ENCODE measurements at places on chromosomes 16 and 17.

- DNase-seq, result no peak
Measured at GRCh38 chr17:9028988-9029570, 7.8 kb downstream of the NTN1 start.

DNA sequence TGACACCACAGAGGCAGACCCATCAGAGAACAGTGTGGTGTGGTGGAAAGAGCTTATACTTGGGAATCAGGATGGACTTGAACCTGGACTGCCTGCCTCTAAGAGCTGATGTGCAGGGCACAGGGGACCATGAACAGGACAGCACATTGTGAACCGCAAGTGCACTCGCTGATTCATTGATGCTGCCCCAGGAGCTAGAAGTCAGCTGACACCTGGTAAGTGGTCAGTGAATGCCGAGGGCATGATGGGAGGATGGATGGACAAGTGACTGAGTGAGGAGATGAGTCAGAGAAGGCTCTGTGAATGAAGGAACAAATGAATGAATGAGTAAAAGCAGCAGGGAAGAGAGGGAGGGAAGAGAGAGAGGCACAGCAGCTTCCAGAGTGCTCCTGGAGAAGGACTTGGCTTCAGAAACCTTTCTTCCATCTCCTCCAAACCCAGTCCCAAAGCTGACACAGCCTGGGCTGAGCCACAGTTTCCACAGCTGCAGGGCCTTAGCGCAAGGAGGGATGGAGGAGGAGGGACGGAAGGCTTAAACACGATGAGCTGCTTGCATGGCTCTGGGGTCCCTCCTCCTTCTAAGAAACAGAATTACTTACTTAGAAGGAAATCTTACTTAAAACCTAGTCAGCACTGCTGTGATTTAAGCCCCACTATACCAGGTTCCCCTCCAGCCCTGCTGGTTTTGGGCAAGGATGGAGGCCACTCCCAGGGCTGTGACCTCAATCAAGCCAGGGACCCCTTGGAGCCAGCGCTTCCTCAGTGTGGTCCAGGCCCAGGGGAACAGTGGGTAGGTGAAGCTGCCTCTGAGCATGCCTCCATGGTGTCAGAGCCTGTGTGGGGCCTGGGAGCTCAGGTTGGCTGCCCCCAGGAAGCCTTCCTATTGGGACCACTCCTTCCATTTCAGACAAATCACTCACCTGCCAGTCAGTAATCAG is 184.6 kb downstream of the TMEM132E start:
- DNase-seq, result no peak

DNA sequence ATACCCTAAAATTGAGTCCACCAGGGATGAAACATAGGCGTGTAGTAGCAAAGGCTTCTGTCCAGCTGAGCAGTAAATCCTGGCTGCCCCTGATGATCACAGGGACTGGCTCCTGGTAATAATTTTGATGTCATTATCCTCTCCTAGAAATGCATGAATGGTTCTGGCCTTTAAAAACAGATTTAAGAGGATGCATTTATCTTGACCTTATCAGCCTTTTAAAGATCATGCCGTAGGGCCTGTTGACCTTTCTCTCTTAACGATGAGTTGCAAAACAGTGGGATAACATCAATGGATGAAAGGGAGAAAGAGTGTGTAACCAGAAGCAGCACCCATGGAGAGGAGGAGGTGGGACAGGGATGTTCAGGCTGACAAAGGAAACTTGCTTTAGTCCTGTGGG is 128.5 kb downstream of the CA10 start:
- DNase-seq, result no peak

GRCh38 chr16:14672403-14672971 is 21.6 kb downstream of the PLA2G10 start:
- DNase-seq, result no peak

DNA sequence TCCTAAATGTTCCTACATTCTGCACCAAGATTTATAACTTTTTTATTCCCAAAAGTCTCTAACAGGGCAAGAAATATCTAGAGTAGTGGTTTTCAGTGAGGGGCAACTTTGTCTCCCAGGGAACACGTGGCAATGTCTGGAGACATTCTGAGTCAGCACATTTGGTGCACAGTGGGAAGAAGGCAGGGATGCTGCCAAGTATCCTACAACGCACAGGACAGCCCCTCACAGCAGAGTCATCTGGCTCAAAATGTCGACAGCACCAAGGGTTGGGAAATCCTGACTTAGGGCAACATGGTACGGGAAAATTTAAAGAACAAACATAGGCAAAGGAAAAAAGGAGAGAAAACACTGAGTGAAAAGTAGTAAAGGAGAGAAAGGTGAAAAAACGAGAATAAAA is 61.8 kb downstream of the SMG6 start:
- DNase-seq, result no peak

DNA sequence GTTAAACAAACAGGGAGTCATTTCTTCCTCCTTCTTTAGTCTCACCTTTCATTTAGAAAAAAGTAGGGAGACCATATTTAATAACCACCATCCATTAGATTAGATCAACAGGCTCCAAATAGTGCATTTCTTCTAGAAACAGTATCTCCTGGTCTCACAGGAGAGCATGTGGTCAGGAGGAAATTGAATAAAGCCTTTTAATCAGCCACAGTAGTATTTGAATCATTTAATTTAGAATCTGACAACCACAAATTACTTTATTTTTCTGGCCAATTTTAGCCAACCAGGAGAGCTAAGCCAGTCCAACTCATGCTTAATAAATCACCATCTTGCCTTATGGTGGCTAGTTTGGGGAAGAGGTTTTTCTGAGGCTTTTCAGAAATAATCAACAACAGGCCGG is 26.3 kb upstream of the ZFP90 start:
- DNase-seq, result no peak

GRCh38 chr17:1727876-1728630 is 3.5 kb downstream of the WDR81 start:
- no peak for DNase-seq

- no peak for DNase-seq
Measured at GRCh38 chr17:27879987-27880608, 13.1 kb downstream of the LYRM9 start.

GRCh38 chr17:72354071-72354470 is 233.3 kb downstream of the SOX9 start:
- no peak for DNase-seq

DNA sequence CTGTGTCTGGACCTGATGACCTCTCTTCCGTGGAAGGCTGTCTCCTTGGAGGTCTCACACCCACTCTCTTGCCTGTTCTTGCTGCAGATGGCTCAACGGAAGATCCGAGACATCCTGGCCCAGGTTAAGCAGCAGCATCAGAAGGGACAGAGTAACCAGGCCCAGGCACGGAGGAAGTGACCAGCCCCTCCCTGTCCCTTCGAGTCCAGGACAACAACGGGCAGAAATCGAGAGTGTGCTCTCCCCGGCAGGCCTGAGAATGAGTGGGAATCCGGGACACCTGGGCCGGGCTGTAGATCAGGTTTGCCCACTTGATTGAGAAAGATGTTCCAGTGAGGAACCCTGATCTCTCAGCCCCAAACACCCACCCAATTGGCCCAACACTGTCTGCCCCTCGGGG is 52.1 kb downstream of the IGF2BP1 start:
- DNase-seq, result no peak

DNA sequence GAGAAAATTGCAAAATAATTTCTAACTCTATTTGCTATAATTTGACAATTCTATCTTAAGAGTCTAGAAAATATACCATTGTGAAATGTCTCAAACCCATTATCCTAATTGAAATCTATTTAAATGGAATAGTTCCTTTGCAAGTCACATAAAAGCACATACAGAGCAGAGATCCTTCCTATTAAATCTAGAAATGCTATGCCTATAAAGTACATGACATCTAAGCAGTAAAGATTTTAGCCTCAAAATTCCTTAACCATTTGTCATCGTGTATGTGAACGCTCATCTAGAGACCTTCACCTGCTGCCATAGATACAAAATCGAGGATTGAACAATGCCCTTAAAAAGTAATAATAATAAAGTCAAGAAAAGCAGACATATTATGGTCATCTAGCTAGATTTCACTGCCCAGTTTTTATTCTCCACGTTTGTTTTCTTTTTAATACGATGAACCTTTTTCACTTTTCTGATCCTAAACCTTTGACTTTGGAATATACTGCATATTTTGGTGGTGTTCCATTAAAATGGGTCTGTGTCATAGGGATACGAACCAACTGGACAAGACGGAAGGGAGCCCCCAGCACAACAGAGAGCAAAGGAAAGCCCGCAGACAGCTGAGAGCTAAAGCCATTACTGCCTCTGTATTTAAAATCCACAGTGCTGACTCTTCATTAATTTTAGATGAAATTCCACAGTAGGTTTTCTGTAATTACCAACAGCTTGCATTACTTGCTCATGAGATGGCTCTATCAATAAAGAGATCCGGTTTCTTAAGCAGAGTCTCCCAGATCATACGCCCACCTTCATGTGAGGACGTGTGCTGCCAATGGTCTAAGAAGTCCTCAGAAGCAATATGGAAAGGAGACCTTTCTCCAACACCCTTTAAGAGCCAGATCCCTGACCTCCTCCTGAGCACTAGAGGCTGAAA is 17.6 kb downstream of the TEX2 start:
- no peak for DNase-seq

DNA sequence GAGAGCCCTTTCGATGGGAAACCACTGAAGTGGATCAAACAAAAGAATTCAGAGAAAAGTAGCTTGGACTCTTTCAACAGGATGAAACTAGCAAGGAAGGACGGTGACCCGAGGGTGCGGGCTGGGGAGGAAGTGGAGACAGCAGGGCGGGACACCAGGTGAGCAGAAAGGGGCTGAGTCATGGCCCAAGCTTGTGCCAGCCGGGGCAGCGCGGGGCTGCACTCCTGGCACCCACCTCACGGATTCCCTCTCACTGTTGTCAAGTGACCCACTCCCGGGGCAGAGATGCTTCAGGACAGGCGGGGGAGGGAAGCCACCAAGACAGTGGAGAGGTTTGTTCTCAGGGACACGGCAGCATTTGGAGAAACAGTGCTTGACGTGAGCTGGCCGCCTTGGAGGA is 10.7 kb upstream of the RNF222 start:
- DNase-seq, result no peak

- no peak for DNase-seq
Measured at GRCh38 chr17:41383690-41384089, 1.6 kb upstream of the KRT34 start.

- no peak for DNase-seq
Measured at GRCh38 chr17:47253541-47254402, at the start of gene ITGB3. Gene ITGB3, plus strand, starts transcription at chr17:47253827. Its CDS starts 35 bp downstream, at chr17:47253862.
